ENCODE measurements at places on chromosomes 4 and X.

DNA sequence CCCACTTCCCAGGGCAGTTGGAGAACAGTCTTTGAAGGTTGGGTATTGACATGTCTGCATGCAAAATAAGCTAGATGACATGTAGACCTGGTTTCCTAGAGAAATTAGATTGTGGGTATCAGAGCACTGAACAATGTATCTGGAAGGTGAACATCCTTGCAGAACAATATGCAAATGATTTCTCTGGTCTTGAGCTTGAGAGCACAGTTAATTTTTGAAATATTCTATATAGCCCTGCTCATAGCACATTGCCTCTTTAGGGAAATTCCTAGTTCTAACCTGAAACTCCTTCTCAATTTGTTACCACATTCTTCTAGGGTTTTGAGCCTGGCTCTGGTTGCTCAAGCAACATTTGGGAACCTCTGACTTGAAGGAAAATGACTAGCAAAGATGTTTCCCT is 41.6 kb upstream of the LAS1L start:
- no peak for DNase-seq

GRCh38 chr4:15653420-15653819 is 1.7 kb downstream of the FBXL5 start:
- DNase-seq, result no peak

- DNase-seq, result peak; percentile 39
Measured at GRCh38 chr4:40594261-40595178, 35.1 kb downstream of the RBM47 start.

DNA sequence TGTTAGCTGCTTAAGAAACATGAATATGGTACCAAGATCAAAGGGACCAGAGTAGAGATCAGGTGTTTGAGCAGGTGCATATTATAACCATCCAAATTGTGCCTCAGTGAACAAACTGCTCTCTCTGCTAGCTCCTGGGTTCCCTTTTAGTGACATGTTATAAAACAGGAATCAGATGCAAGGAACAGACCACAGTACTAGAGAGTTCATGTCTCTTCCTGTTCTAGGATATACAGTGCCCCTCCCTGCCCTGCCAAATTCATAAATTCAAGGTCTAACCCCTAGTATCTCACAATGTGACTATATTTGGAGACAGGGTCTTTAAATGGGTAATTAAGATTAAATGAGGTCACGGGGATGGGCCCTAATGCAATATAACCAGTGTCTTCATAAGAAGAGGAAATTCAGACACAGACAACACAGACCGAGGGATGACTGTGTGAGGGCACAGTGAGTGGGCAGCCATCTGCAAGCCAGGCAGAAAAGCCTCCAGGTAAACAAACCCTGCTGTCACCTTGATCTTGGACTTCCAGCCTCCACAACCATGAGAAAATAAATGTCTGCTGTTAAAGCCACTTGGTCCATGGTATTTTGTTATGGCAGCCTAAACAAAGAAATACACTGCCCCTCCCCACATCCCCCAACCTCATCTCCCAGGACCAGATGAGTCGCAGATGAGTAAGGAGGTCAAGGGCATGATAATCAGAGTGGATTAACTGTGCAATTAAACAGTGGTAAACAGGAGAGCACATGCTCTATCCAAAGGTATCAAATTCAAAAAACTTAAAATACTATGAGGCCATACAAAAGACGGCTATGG is 82.5 kb downstream of the RBM47 start:
- no peak for DNase-seq

- no peak for DNase-seq
Measured at GRCh38 chr4:45985038-45985437, 138.8 kb downstream of the GABRG1 start.

DNA sequence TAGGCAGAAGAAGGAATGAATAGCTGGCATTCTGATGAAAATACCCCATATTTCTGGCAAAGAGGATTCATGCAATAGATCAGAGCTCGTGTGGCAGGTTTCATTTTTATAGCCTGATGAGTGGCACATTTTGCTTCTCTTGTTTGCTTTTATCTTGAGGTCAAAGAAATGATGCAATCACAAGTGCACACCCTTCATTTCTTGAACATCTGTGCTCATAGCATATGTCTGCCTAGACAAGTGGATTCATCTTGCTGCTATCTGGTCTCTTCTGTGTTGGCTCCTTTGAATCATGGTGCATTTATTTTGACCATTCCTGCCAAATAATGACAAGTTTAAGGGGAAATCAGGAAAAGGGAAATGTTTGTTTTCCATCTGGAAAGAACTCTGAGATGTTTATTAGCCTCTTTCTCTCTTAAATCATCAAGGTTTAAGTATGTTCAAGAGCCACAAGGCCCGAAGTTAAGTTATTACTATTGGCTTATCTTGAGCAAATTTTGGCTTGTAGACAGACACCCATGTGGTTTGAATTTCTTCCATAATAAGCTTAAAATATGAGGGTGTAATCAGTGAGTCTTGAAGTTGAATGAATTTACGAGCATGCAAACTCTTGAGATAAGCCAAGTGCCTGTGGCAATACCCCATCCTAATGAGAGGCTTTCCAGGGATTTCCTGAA is 59.3 kb upstream of the HS3ST1 start:
- DNase-seq, result no peak

- no peak for DNase-seq
Measured at GRCh38 chr4:5888222-5889001, 4.5 kb downstream of the CRMP1 start.

DNA sequence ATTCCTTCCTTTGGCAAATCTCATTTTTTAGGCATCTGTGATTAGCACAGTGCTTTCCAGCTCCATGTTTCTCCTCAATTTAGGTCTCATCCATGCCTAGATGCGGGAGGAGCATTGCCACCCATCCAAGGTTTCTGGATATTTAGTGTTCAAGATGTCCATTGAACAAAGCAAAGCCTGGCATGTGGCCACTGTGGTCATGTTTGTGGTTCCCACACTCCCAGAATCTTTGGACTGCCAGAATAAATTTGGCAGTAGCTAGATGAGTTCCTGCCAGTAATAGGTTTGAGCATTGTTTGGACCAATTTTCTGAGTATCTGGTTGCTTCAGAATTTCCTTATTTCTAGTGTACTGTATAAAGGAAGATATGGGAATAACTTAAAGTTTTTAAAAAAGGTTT is 1124.1 kb downstream of the ADGRL3 start:
- no peak for DNase-seq

- DNase-seq, result no peak
Measured at GRCh38 chr4:185932491-185932890, 120.5 kb upstream of the SORBS2 start.

DNA sequence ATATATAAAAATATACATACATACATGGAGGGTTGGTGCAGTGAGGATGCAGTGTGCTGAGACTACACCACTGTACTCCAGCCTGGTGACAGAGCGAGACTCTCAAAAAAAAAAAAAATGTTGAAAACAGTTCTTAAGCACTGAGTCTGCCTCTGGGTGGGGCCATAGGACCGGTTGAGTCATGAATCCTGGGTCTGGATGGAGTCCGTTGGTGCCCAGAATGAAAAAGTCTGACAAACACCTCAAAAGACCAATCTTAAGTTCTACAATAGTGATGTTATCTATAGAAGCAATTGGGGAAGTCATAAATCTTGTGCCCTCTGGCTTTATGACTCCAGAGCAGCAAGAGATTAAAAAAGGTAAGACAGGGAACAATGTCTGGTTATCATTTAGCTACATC is 70.4 kb downstream of the FGFBP1 start:
- no peak for DNase-seq

DNA sequence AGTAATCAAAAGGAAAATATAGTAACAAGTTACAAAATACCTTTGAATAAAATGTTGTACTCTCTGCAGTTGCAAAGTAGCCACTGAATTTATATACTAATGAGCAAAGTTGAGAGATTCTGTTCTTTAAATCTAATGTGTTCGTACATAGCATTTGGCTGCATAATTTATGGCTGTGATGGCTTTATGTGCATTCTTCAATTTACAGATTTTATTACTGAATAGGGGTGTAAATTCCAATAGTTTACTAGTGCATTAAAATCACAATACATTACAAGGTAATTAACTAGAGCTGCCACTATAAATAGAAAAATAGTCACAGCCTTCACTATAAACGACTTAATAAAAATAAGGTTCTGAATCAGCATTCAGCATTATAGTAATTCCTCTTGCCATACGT is 620.0 kb downstream of the ADGRL3 start:
- no peak for DNase-seq

DNA sequence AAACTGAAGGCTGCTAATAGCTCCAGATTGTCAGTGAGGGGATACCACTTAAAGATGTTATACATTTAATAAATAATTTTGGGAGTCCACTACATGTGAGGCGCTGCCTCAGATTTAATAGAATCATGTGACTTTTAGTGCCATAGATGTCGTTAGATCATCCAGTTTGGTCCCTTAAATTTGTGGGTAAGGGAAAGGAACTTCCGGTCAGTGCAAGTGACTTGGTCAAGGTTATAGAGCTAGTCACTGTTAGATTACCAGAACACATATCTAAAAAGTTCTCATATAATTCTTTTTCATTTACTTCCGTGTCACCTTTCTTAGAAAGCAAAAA is 529 bp upstream of the UBA6 start:
- DNase-seq, result no peak
